ENCODE measurements at places on chromosomes 11 and 22. TPM values are rescaled to one million over a fixed set of nuclear protein-coding genes. Genes with fewer than 3 reads are reported as not detected.

DNA sequence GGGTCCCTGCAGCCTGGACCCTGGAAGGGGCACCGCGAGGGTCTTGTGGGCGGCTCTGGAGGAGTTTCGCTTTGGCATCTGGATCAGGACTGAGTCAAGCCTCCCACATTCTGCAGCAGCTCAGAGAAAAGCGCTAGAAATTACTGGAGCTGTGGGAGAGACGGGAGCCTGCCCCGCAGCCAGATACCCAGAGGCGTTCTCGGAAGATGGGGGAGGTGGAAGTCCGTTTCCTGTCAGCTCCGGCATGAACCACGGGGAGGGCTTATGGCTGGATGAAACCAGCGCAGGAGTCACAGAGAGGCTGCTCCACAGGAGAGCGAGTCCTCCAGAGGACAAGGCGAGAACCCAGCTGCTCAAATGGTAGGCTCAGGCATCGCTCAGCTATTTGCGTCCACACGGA, 379.3 kb downstream of the OPCML start:
- no peak for DNase-seq

- no peak for DNase-seq
Measured at GRCh38 chr11:126945319-126945718, 55.3 kb downstream of the KIRREL3 start.

The OR9I1 gene
- not detected for polyA plus RNA-seq

DNA sequence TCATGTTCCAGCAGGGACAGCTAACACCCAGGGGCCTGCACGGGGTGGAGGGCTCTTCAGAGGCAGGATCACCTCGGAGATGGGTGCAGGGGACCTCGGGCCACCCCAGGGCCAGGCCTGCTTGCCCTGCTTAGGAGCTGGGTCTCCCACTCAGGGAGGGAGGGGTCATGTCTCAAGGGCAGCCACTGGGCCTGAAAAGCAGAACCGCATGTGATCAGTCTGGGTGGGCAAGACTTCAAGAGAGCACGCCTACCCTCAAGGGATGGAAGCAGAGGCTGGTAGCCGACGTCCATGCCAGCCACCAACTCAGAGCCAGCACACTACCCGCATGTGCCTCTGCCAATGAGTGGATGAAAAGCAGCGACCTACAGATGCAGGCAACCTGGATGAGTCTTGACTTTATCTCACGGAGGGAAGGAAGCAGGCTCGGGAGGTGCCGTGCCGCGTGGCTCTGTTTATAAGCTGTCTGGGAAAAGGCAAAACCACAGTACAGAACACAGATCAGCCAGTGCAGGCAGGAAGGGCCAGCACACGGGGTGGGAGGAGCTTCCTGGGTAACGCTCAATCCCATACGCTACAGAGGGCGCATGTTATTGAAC, 16.0 kb downstream of the TBX1 start:
- DNase-seq: no peak

The APOL6 gene
- 7.0 TPM for polyA plus RNA-seq

- DNase-seq: no peak
Measured at GRCh38 chr11:130174642-130175041, 15.1 kb downstream of the ST14 start.

GRCh38 chr22:50104141-50104544, 14.3 kb downstream of the MOV10L1 start:
- DNase-seq: no peak

The LARGE1 gene
- 34.5 TPM for polyA plus RNA-seq

DNA sequence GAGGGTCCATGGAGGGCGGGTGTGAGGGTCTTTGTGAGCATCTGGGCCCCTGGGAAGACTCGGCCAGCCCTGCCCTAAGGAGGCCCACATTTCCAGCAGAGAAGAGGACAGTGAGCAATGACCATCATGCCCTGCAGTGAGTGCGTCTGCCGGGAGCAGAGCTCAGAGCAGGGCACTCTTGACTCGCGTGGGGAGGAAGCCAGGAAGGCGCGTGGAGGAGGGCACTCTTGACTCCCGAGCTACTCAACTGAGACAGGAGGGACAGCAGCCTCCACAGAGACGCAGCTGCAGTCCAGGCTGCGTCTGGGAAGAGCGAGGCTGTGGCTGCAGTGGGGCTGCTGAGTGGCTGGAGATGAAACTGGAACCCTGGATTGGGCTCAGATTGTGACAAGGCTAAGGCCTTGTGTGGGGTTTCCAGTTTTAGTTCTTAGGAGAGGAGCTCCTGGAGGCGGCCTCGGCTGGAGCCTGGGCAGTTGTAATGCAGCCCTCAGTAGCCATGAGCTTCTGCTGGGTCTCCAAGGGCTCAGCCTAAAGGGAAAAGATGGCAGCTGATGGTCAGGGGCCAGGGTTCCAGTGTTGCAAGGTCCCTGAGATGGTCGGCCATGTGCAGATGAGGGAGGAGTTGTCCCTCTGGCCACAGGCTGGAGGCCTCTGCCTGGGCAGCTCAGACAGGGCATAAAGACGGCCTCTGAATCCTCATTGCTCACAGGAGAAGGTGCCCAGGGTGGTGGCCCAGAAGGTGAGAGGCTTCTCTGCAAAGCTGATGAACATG, 264.7 kb upstream of the B3GAT1 start:
- DNase-seq: no peak

Data from urinary bladder (tissue), 4 donors.